Stimulated activated CD4-positive, alpha-beta T cell treated with anti-CD3 and anti-CD28 coated beads, Interleukin-15, amount 100 ng/mL, for 1 hour (primary cell): ENCODE measurements at places on chromosomes 5 and 9.

- DNase-seq: no peak
These were observed 75.4 kb upstream of the ITGA1 start for GRCh38 chr5:52712354-52712753.

DNA sequence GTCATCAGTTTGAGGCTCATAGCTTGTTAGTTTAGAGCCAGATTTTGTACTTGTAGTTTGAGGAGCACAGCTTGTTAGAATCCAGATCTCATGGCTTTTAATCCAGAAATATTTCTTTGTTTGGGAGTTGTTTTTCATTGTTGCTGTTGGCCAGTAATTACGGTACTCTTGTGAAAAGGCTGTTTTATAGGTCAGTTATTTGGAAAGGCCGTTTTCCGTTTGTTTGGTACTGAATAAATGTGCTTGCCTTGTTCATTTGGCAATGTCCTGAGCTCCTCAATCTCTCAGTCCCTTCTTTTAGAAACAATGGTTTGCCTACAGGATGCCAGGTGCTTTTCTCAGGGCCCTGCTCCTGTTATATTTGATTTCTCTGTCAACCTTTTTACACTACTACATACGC lies 4.5 kb upstream of the MOB3B start:
- no peak for DNase-seq

DNA sequence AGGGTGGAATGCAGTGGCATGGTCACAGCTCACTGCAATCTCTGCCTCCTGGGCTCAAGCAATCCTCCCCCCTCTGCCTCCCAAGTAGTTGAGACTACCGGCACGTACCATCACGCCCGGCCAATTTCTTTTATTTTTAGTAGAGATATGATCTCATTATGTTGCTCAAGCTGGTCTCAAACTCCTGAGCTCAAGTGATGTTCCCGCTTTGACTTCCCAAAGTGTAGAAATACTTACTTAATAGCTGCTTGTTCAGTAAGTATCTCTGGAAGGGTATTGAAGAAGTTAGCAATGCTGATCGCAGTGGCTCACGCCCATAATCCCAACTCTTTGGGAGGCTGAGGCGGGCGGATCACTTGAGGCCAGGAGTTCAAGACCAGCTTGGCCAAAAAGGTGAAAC lies 35.7 kb upstream of the PLIN2 start:
- DNase-seq: no peak

DNA sequence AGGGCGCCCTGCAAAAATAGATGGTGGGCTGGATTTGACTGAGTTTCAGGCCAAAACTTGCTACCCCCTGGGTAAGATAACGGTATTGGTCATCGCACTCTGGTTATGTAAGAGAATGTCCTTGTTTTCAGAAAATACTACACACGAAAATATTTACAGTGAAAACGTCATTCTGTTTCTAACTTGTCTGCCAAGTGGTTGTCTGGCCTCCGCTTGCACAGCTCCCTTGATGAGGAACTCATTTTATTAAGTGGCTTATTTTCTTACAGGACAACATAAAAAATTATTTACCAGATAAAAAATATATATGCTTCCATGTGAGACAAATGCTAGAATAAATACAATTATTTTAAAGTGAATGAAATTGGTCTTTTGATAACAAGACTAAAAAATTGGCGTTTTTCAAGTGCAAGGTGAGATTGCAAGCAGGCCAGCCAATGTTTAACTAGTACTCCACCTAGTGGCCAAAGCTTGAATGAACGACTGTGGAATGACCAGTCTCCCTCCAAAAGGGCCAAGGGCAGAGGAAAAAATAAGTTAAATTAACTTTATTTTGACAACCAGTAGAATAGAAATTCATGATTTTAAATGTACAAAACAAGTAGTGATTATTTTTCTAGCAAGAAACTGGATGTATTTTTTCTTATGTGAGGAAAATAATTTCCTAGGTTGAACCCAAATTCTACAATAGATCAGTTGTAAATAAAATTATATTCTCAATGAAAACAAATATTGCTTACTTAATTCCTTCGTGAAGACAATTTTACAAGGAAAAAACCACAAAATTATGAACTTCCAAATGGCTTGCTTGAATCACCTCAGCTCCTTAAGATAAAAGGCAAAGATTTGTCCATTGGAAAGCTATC lies 93.2 kb downstream of the ZFAND5 start:
- no peak for DNase-seq

GRCh38 chr9:91533382-91533781 lies 109.8 kb upstream of the NFIL3 start:
- no peak for DNase-seq

DNA sequence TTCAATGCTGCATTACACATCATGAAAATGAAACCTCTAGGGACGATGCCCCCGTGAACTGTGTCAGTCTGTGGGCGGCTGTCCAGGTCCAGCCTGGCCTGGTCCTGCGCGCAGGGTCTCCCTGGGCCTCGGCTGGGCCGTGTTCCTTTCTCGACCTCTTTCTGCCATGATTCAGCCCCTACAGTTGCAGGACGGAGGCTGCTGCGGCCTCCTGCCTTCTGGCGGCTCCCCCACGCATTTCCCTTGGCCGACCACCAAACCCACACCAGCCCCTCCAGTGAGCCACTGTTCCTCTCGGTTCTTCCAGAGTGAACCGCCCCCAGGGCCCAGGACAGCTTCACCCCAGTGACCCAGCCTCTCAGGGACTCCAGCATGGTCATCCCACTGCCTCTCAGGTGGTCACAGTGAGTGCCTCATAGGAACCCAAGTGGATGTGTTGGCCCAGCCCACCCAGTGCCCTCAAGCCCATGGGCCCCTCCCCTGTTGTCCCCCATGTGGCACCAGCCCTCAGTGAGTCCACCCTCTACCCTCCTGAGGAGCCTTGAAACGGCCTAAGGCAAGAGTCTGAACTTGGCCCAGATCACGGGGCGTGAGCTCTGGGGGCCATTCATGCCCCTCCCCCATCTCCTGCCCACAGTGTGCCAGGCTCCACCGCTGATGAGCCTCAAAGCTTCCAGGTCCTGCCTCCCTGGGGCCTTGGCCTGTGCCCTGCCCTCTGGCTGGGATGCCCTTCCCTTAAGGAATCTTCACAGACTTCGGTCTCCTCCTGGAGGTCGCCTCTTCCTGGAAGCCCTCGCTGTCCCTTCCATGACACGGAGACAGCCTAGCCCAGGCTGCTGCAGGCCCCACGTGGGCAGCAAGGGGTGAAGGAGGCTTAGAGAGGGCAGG lies 10.0 kb upstream of the CLIC3 start:
- no peak for DNase-seq

- DNase-seq: no peak
These were observed 427.7 kb downstream of the SH3GL2 start for GRCh38 chr9:18006591-18006990.

GRCh38 chr5:36934740-36935356 lies 58.3 kb downstream of the NIPBL start:
- DNase-seq: no peak

GRCh38 chr5:43620944-43621505 lies 18.0 kb downstream of the NNT start:
- no peak for DNase-seq

GRCh38 chr5:10525124-10525495 lies 38.8 kb upstream of the ANKRD33B start:
- DNase-seq: no peak

GRCh38 chr5:34717426-34718327 lies 61.5 kb downstream of the RAI14 start:
- DNase-seq: no peak

DNA sequence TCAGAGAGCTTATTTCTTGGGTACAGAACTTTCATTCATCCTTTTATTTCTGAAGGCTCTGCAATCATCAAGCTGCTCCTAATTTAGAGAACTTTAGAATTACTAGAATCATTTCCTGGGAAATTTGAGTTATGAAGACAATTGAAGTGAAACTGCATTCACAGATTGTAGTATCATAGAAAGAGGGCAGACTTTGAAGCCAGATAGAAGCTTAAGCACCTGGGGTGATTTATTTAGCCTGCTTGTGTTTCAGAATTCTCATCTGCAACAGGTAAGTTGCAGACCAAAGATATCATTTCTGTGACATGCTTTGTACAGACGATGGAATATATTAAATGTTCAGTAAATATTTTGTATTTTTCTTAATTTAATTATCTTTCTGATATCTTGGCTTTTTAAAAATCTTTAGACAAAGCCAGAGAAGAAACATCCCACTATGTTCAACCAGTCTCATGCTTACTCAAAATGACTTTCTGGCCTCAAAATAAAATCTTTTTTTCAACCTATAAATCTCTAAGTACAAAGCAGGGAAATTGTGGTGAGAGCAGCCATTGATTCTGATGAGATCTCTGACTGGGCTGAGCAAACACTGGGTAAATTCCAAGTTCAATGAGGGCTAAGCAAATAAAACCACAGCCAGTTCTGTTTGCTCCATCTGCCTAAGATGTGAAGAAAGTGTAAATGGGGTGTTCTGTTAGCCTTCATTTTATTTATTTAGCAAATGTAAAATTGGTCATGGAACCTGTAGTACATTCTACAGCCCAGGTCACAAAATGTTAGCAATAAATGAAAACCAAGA lies 264.7 kb upstream of the CCNG1 start:
- DNase-seq: no peak

GRCh38 chr9:127140181-127140580 lies 17.7 kb upstream of the ANGPTL2 start:
- no peak for DNase-seq

GRCh38 chr5:24642022-24642421 lies 2.8 kb downstream of the CDH10 start:
- no peak for DNase-seq

- no peak for DNase-seq
These were observed 649 bp upstream of the GLE1 start for GRCh38 chr9:128503870-128504269.

- DNase-seq: no peak
These were observed 58.6 kb downstream of the ADAMTS12 start for GRCh38 chr5:33833237-33833575.

- no peak for DNase-seq
These were observed 32.6 kb downstream of the SSBP2 start for GRCh38 chr5:81718300-81718699.

DNA sequence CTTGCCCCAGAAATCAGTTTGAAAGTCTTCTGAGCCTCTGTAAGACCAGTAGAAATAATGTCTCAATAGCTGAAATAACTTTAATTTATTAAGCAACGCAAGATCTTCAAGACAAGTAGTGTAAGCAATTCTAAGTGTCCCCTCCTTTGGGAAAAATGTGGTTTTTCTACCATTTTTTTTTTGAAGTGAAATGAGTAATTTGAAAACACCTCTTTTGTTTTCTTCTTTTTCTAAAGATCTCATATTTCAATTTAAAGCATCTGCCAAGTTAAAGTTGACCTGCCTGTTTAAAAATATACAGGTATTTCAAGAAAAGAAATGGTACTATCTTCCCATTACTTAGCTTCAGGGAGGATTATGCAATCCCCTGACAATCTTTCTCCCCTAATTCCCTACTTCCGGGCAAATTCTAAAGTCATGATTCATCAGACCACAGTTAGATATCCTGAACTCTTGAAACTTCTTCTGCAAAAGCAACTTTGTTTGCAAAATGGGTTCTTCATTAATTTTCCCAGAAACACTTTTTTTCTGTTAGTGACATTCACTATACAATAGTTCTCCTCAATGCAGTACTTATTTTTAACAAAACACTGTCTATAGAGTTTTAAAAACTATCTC lies 7.8 kb upstream of the ANXA1 start:
- DNase-seq: no peak

- DNase-seq: no peak
These were observed 103.1 kb upstream of the DMRT1 start for GRCh38 chr9:738209-738915.

- DNase-seq: no peak
These were observed 34.7 kb downstream of the PIP5K1B start for GRCh38 chr9:68739621-68740174.

DNA sequence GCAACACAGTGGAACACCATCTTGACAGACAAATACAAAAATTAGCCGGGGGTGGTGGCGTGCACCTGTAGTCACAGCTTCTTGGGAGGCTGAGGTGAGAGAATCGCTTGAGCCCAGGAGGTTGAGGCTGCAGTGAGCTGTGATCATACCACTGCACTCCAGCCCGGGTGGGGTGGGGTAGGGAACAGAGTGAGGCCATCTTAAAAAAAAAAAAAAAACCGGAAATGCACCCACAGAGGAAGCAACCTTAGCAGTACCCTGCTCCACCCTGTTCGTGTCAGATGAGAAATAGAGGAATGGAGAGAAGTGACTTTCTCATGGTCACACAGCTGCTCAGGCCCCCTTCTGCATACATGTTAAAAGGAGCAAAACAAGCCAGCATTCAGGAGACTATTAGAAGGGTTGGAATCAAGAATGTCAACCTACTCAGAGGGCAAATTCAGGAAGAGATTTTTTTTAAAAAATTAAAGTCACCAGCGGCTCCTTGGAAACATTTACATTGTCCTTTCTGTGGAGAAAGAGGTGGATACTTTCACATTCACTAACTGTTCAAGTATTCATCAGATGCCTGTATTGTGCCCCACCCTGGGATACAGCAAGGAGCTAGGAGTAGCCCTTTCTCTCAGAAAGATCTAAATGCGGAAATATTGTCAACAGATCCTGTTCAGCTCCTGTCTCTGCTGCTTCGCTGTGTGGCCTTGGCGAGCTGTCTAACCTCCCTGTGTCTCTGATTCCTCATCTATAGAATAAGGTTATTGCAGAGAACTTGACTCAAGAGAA lies 41.0 kb downstream of the CYFIP2 start:
- no peak for DNase-seq

DNA sequence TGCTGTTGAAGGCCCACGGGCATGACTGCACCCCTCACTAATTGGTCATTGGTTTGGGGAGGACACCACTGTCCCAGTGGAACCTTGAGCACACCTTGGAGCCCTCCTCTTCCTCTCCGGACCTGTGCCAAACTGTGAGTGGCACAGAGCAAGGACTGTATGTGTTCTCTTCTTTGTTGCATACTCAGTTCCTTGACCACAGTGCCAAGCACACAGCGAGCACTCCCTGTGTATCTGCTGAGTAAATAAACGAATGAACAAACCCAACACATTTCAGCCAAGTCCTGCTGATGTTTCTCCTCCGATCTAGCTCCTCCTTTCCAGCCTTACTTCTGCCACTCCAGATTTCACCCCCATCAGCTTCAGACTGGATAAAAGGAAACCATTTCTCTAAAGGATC lies 2.7 kb upstream of the TRIM52 start:
- no peak for DNase-seq

DNA sequence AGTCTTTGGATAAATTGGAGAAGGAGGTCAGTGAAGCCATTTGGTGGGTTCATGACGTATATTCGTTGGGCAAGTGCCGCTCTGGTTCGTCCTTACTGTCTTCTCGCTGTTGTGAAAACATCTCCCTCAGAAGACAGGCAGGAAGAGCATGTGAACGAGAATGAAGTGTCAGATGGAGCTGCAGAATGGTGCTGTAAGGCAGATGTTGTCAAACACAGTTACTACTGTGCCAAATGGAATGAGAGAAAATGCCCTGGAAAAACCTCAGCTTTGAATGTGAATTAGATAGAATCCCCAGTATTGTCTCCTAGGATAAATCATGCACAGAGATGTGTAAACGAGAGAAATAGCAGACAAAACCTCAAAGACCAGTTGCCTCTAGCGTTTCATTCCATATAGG lies 121.5 kb downstream of the CAMK4 start:
- DNase-seq: no peak
